Astrocyte of the spinal cord (primary cell): ENCODE measurements at places on chromosomes 3 and 15.

- peak; percentile 22 for DNase-seq
These were observed 72.6 kb upstream of the ZBED2 start for GRCh38 chr3:111667621-111668239.

- DNase-seq = peak; percentile 81
These were observed 111.2 kb downstream of the LSM3 start for GRCh38 chr3:14289590-14290461.

- no peak for DNase-seq
These were observed 134.1 kb downstream of the LRRK1 start for GRCh38 chr15:101053261-101053660.

GRCh38 chr3:53804697-53805462 lies 41.3 kb downstream of the CHDH start:
- DNase-seq = peak; percentile 48

DNA sequence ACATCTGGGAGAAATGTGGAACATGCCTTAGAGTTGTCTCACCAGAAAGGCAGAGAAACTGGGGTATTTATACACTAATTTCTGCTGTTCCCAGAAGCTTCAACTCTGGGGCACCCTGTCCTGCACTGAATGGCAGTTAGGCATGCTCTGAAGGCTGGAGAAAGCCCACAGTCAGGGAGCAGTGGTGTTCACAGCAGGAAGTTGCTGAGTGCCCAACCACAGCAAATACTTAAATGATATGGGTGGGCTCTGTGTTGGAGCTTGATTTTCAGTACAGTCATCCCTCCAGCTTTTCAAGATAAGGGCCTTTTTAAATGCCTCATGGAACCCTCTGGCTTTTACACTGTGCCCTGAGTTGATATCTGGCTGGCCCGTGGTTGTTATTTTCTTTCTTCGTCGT lies 38.7 kb upstream of the RASGRF1 start:
- no peak for DNase-seq
